ENCODE measurements at places on chromosomes 12 and 14.

DNA sequence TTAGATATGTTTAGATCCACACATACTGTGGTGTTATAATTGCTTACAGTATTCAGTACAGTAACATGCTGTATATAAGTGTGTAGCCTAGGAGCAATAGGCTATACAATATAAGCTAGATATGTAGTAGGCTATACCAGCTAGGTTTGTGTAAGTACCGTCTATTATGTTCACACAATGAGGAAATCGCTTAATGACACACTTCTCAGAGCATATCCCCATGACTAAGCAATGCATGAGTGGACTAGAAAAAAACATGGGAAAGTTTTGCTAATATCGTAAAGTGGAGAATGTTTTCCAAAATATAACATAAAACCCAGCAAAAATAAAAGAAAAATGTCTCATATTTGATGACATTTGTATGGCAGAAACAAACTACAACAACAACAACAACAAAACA is 27.3 kb downstream of the AKAP3 start:
- DNase-seq: no peak

- no peak for DNase-seq
Observed at GRCh38 chr12:24491968-24492367, 456.9 kb downstream of the BCAT1 start.

- DNase-seq: no peak
Observed at GRCh38 chr12:126030573-126030972, 965.3 kb downstream of the AACS start.

GRCh38 chr12:58504143-58504938 is 416.0 kb downstream of the LRIG3 start:
- DNase-seq: no peak

DNA sequence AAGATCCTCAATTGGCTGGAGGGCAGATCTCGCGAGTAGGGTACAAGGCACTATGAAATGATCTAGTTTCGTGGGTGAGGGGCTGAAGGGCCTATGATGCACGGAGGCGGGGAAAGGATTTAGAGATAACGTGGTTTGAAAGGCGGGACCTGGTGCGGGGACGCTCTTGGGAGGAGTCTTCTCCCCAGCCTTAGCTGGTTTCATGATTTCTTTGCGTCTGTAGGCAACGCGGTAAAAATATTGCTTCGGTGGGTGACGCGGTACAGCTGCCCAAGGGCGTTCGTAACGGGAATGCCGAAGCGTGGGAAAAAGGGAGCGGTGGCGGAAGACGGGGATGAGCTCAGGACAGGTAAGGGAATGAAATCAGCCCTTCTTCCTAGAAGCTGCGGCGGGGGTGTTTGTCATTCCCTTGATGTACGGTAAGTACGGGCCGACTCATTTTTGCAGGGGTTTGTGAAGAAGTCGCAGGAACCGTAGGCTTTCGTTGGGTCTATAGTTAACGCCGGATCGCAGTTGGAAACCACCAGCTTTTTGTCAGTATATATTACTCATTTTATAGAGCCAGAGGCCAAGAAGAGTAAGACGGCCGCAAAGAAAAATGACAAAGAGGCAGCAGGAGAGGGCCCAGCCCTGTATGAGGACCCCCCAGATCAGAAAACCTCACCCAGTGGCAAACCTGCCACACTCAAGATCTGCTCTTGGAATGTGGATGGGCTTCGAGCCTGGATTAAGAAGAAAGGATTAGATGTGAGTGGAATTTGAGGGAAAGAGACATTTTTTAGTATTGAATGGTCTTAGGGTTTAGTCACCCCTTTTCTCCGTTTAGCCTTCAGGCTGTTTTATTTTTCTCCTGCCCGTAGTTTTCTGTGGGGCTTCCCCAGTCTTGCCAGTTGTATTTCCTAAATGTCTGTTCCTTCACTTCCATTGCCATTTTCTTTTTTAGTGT is 602 bp downstream of the APEX1 start:
- no peak for DNase-seq

GRCh38 chr12:9940375-9940774 is 8.2 kb upstream of the CLEC2A start:
- no peak for DNase-seq

DNA sequence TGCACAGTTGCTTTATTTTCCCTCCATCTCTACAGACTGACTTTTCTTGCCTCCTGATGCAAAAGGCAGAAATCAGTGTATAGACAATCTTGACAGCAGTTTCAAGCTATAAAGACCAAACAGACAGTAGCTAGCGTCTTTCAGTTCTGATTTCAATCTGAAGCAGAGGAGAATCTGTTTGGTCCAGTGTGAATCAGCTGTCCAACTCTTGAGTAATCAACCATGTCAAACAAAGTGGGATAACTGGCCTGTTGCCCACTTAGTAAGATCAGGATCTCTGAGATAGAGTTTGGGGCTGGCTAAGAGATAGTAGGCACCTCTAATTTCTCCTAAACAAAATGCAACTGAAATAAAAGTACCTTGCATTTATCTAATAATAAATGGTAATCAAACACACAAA is 797.4 kb upstream of the FBXO33 start:
- DNase-seq: no peak

DNA sequence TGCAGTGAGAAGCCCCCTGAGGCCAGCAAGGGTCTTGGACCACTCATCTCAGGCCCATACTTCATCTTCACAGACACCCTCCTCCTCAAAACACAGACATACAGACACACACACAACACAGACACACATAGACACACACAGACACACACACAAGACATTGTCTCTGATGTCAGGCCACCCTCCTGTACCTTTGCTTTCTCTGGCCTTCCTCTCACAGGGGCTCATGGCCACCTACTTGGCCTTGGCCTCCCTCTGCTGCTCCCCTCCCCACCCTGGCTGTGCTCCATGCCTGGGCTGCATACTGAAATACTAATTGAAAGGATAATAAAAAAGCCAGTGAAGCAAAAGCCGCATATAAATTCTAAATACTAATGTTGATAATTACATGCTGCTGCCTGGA is 1.6 kb upstream of the SYNDIG1L start:
- DNase-seq: no peak

DNA sequence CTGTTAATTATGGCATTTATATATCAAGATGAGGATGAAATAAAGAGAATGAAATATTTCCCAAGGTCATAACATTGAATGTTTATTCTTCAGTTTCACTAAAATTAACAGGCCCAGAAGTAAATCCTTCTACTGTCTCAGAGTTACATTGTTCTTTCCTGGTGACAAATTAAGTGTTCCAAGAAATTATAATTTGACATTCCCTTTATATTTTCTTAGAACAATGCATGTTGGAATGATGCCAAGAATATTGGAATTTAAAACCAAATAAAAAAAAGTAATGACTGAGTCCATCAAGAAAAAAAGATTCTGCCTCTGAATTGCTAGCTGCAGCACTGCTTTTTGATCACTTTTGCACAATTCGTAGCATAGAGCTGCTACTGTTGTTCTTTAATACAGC is 152.1 kb downstream of the METTL25 start:
- no peak for DNase-seq

- no peak for DNase-seq
Observed at GRCh38 chr12:11555743-11556625, 93.5 kb upstream of the ETV6 start.

DNA sequence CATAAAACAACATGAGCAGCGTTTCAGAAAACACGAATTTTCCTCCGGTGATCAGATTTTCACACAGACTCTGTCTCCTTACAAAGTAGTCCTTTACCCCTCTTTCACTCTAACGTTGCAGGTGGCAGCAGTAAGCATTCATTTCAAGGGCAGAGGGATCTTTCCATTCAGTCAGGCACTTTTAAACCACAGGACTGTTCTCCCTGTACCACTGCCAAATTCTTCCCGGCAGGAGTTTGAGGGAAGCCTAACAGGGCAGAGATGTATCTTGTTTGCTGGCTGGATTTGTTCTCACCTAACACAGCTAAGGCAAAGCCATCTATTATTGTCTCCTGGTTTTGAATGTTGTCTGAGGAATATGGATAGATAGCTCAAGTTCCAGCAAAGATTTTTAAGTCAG is 1187.3 kb upstream of the SEL1L start:
- peak; percentile 62 for DNase-seq

DNA sequence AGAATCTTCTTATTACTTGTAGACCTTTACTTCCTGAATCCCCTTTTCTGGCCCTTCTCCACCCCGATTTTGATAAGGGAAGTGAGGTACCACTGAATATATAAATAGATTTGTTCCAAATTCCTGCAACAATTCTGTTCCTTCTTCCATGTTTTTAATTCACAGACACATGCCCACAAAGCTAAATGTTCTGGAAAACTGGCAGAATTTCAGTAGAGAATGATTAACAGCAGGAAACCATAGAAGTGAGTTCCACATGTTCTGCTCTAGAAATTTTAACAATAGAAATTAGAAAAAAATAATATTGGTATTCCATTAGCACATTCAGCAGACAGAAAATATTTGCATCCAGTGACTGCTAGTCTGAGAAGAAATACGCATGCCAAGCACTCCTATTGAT is 139.6 kb downstream of the SLC2A13 start:
- DNase-seq: no peak

GRCh38 chr14:87705439-87705896 is 287.5 kb downstream of the GALC start:
- DNase-seq: peak; percentile 29
